Amniotic epithelial cell (primary cell): ENCODE measurements at places on chromosomes 13 and 19.

- DNase-seq, result peak; percentile 72
Observed at GRCh38 chr13:93320942-93321341, 94.3 kb downstream of the GPC6 start.

- DNase-seq, result peak; percentile 79
Observed at GRCh38 chr19:17394891-17395415, 957 bp upstream of the CCDC194 start.

DNA sequence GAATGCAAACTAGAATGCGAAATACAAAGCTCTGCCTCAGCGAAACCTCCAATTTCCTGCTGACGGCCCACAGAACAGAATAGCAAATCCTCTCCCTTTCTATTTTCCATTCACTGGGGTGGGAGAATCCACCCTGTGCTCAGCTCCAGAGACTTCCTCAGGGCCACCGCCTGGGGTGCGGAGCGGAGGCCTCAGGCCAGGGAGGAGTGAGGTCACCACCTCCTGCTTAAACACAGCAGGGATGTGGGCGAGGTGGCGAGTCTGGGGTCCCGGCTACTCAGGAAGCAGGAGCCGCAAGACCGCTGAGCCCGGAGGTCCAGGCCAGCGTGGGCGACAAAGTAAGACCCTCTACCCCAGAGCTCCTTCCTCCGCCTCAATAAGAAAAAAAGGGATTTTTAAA, 666 bp upstream of the ZNF320 start:
- DNase-seq, result no peak

DNA sequence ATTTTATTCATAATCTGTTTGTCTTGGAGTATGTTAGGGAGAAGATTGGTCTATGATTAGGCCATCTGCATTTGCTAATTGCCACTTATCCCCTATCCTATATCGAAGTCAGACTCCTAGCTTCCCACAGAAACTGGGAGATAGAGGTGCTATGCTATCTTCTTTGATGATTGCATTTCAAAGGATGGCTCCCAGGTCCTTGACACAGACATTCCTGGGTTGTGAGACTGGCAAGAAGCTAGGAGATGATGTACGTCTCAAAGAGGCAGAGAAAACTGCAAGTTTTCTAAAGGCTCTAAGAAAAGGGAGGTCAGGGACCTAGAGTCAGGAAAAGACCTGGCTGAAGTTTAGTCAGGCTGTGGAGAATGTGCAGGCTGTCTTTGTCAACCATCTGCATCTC, 1251.9 kb downstream of the PCDH17 start:
- no peak for DNase-seq

DNA sequence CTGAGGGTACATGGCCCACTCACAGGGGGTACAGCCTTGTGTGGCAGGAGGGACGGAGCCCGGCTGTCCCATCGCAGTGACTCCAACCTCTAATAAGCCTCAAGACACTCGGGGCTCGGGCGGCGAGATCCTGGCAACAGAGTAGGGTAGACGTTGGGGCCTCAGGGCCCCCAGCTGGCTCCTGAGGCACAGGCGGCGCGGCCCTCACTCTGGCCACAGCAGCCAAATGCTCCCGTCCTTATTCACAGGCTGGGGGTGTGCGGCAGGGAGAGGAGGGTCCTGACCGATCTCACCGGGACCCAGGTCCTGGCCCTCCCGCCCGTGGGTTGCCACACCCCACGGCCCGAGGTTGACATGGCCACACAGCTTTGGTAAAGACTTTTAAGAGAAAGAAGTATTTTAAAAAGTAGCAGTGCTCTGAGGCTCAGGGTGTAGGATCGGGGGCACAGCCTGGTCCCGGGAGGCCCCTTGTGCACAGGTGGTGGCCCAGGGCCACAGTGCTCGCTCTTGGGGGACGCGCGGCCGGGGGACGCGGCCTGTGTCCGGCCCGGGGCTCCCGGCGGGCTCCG, 7.6 kb downstream of the SLC39A3 start:
- DNase-seq, result no peak

DNA sequence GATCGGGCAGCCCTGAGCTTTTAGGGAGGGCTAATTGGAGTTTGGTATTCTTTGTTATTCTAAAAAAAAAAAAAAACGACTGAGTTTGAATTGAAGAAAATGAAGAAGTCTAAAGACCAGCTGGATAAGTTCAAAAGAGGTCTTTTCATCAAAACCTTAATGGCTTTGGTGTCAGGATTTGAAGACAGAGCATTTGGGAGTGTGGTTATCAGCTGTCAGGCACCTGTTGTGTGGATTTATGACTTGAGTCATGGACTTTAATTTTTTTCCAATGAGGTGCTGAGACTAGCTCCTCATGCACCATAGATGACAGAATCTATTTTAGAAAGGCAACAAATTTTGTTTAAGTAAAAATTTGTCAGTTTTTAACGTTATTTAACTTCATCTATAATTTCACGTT, 72.5 kb downstream of the FREM2 start:
- DNase-seq, result no peak

DNA sequence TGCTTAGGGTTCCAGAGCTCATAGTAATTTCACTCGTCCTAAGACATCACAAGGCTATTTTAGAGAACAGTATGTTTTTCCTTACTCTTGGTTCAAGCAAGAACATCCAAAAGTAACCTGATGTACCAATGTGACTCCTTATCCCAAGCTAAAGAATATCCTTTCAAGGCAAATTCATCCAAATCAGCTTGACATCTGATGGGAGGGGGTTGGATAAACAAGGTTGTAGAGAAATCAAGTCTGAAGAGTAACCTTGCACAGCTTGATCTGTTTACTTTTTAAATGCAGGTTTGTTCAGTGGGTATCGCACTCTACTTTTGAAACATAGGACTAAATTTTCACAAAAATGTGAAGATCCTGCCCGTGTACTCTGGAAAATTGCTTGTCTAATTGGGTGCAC, 201.2 kb downstream of the GGACT start:
- no peak for DNase-seq

- no peak for DNase-seq
Observed at GRCh38 chr19:56153507-56153906, 12.4 kb downstream of the ZNF444 start.
